Activated naive CD4-positive, alpha-beta T cell treated with anti-CD3 and anti-CD28 coated beads, Interleukin-2, amount 10 ng/mL, durations not matched to agents 7 days and 5 days (primary cell): ENCODE measurements at places on chromosomes 3 and 15.

DNA sequence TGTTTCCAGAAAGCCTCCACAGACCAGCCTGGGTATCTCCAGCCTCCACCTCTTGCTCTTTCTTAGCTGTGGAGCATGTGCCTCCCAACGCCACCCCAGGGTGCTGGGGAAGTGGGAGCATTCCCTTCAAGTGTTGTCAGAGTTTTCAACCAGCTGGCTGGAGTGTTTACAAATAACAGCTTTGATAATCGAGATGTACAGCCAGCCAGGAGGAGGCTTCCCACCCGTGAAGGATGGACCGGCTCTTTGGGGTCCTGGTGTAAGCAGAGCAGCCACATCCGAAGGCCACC is 8.5 kb upstream of the OXTR start:
- DNase-seq: no peak

GRCh38 chr15:52546031-52546751 is 17.5 kb upstream of the MYO5A start:
- peak; percentile 34 for DNase-seq

GRCh38 chr15:63460210-63461155 is 43.9 kb upstream of the USP3 start:
- DNase-seq: no peak

DNA sequence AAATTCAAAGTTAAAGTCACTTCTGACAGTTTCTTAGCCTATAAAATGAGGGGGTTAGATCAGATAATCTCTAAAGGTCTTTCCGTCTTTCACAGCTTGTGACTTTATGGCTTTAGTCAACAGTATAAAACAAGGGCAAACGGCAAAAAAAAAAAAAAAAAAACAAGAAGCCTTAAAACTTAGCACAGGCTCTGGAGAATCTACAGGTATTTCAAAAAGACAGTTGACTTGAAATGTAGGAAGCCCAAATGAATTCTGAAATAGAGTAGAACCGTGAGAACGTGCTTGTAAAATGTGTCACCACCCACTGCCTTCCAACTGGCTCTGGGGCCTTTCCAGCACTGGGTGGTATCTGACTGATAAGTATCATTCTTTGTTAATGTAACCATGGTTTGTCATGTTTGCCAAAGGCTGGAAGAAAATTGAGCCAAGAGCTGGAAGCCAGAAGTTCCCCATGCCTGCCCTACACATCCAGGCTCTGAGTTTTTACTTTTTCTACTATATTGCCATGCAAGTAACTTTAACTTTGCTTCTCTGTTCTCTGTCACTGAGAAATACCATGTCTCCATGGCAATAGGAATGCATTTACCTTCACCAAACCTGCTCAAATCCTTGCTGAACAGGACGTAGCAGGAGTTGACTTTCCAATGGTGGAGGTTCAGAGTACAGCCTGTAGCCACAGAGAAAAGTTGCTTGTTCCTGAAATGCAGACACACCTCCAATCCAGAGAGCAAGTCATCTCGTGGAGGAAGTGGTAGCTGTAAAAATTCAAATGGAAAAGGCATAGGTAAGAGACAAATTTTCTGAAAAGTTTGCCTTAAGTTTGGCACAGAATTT is 35.8 kb upstream of the THSD4 start:
- DNase-seq: no peak

DNA sequence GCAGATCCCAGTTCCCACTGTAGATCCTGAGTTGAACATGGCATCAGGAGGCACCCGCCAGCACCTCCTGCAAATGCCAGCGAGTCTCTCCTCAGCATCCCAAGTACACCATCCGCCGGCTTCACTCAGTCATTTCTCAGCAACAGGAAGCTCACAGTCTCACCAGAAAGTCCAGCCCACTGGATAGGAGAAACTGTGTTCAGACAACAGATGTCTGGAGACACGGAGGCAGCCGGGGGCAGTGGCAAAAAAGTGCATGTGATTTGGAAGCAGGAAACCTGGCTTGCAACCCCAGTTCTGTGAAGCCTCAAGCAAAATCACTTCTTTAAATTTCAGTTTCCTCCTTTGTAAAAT is 68.7 kb downstream of the SRGAP3 start:
- peak; percentile 48 for DNase-seq

- no peak for DNase-seq
These were observed 3.3 kb upstream of the WNT5A start for GRCh38 chr3:55490276-55490913.

- no peak for DNase-seq
These were observed 66.1 kb upstream of the CCR4 start for GRCh38 chr3:32885283-32885901.

DNA sequence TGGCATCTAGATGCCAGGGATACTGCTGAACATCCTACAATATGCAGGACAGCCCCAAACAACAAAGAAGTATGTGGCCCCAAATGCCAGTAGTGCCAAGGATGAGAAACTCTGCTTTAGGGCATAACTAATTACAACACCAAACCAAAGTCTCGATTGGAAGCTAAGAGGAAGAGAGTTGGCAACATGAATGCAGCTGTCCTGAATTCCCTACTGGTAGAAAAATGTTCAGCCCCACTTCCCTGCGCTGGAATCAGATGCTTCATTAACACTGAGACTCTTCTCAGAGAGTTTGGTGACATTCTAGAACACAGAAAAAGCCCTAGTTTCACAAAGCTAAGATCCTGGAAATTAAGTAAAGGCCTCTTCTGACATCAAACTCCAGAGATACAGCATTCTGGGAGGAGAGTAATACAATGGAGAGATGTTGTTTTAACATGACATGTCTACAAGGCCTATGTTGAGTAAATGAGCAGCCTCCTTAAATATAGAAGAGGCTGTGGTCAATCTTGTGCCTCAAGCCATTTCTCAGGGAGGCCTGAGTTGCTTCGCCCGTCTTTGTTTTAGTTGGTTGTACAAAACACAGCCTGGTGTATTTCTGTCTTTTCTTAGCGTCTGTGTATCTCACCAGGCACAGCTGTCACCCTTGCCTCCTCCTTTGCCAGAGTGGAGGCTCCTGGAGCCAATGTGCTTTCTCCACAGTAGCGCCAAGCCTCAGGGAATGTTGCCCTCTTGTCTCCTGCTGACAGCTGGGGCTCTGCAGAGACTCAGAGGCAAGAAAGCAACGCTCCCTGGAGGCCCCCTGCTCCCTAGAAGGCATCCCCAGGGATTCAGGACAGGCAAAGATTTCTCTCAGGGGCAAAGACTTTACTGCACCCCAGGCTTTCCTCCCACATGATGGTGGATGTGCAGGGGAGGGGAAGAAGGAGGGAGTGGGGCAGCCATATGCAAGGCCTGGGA is 25.1 kb upstream of the CTNNB1 start:
- no peak for DNase-seq

DNA sequence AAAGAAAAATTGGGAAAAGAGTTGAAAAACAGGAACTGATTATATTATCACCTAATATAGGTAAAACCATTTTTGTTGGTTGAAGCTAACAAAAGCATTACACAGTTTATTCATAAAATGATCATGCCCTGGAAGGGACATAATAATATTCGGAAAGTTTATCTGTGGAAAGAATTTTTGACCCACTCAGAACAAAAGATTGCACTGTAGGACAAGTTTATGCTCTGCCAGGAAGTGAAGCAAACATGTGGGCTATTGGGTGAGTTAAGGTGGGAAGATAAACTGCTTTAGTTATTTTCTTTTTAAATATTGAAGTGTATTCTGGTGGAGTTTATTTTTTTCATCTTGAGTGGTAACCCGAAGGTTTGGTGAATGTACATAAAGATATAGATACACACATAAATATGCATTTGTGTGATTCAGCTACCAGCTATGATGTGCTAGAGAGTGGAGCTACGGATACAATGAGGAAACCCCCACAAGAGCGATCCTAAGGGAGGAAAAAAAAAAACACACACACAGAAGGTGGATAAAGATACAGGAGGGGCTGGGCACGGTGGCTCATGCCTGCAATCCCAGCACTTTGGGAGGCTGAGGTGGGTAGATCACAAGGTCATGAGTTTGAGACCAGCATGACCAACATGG is 506.4 kb upstream of the THBS1 start:
- DNase-seq: no peak

DNA sequence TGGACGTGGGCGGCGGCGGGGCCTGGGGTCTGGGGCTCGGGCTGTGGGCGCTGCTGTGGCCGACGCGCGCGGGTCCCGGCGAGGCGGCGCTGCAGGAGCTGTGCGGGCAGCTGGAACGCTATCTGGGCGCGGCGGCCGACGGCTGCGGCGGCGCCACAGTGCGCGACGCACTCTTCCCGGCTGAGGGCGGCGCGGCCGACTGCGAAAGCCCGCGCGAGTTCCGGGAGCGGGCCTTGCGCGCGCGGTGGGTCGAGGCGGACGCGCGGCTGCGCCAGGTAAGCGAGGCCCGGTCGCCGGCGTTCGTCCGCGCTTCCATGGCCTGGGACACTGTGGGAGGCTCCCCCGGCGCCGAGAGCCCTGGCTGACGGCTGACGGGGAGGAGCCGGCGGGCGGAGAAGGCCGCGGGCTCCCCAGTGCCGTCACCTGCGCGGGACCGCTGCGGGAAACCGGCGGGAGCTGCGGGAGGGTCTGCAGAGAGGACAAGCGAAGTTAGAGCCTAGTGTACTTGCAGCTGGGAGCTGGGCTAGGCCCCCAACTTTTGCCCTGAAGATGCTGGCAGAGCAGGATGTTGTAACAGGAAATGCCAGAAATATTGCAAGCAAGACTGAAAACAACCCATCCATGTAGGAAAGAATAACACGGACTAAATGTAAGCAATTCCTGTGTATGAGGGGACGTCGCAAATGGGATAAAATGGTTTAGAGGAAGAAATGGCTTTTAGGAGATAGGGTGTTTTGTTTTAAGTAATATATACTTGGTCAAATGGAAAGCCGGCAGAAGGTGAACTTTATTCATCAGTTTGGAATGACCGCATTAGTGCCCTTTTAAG is 847 bp downstream of the WHAMM start:
- DNase-seq: peak; percentile 58

- no peak for DNase-seq
These were observed 73.0 kb downstream of the FOXP1 start for GRCh38 chr3:71510510-71510909.

DNA sequence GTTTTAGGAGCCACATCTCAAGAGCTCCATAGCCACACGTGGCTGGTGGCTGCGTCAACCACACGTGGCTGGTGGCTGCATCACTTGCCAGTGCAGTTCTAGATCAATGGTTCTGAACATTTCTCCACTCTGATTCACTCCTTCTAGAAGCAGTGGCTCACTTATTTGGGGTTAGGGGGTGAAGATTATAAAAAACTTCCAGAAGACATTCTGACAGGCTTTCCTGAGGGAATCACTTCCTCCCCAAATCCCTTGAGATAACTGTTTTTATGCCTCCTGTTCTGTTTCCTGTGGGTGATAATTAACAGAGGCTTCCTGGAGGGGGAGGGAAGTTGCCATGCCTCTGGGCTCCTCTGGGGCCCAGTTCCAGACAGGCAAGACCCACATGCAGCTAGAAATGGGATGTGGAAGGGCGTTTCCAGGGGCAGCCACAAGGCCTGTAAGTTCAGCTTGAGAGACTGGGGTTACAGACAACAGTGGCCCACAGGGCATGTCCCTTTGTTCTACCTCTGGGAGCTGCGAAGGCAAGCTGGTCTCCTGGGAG is 23.6 kb downstream of the HEG1 start:
- no peak for DNase-seq

- no peak for DNase-seq
These were observed 324.5 kb downstream of the CNTN4 start for GRCh38 chr3:2423143-2423542.

- DNase-seq: no peak
These were observed 98.2 kb downstream of the TLE3 start for GRCh38 chr15:69999392-70000085.

DNA sequence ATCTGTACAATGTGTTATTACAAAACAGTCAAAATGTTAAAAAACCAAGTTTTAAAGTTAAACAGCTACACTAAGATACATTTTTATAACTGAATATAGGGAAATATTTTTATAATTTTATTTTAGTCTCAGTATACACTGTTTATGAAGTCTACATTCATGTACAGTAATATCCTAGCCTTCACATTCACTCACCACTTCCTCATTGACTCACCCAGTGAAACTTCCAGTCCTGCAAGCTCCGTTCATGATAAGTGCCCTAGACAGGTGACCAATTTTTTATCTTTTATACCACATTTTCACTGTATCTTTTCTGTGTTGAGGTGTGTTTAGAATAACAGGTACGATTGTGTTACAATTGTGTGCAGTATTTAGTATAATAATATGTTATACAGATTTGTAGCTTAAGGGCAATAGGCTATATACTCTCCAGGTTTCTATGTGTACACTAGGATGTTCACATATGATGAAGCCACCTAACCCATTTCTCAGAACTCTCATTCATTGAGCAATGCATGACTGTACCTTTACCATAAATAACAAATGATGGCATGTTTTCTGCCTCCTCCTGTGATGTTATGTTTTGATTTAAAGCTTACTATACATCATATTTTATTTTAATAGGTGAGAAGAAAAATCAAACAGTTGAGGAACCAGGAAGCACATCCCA is 388.4 kb upstream of the NDN start:
- no peak for DNase-seq

GRCh38 chr15:53331328-53332190 is 427.9 kb downstream of the WDR72 start:
- DNase-seq: no peak

DNA sequence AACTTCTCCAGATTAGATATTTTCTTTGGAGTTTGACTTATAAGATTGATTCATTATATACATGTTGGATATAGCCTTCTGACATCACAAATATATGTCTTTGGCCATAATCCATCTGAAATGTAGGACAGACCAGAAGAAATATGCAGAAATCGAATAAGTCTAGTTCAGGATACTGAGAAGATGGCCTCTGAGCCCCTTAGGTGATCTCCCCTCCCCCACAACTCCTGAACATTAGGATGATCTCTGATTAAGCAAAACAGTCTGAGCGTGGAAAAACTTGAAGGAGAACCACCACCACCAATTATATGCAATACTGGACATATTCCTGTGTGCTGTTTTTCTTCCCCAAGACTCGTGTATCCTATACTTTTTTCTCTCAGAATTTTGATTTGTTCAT is 3.2 kb downstream of the SETD5 start:
- no peak for DNase-seq

GRCh38 chr3:43870120-43870519 is 179.4 kb downstream of the ABHD5 start:
- no peak for DNase-seq

- no peak for DNase-seq
These were observed 238.5 kb downstream of the NSUN3 start for GRCh38 chr3:94301366-94301765.

GRCh38 chr3:131669600-131669999 is 166.8 kb upstream of the MRPL3 start:
- DNase-seq: no peak

DNA sequence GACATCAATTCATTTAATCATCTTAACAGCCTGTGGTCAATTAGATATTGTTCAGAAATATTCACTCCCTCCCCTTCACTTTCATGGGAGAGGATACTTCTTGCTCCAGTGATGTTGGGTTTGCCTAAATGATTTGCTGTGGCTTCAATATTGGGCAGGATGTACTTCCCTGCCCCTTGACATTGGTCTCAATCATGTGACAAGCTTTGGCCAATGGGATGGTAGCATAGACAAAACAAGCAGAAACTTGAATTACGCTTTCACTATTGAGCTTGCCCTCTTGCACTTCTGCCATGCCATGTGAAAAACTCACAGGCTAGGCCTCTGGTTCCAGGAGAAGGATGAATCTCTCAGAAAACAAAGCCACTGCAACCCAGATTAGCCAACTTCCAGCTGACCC is 42.2 kb upstream of the STT3B start:
- no peak for DNase-seq
